Adrenal gland (tissue), 19 donors: ENCODE measurements at places on chromosomes 5 and 9.
A peak's percentile ranks its signal among the peaks of the same experiment; 100 is the strongest.

- H3K27me3 ChIP-seq, result no peaks in the 10 kb centered on the region
- H3K4me3 ChIP-seq, result no peak overlapping the region
- H3K36me3 ChIP-seq, result no peaks in the 10 kb centered on the region
These were observed 92.4 kb upstream of the SLC1A1 start for GRCh38 chr9:4397917-4398316.

DNA sequence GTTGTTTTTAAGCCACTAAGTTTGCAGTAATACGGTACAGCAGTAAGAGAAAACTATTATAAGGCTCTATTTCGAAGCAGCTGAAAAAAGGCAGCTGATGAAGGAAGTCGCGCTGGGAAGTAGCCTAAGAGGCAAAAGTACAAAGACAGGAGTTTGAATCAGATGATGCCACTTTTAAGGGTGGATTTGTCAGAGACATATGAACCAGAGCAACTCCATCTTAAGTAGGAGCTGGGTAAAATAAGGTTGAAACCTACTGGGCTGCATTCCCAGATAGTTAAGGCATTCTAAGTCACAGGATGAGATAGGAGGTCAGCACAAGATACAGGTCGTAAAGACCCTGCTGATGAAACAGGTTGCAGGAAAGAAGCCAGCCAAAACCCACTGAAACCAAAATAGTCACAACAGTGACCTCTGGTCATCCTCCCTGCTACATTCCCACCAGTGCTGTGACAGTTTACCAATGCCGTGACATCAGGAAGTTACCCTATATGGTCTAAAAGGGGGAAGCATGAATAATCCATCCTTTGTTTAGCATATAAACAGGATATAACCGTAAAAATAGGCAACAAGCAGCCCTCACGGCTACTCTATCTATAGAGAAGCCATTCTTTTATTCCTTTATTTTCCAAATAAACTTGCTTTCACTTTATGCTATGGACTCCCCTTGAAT is 91.8 kb upstream of the PRSS3 start:
- H3K4me1 ChIP-seq, result no peaks in the 10 kb centered on the region
- H3K4me3 ChIP-seq, result no peak overlapping the region
- H3K27me3 ChIP-seq, result no peaks in the 10 kb centered on the region
- no peak overlapping the region for H3K27ac ChIP-seq
- no peaks in the 10 kb centered on the region for H3K36me3 ChIP-seq

DNA sequence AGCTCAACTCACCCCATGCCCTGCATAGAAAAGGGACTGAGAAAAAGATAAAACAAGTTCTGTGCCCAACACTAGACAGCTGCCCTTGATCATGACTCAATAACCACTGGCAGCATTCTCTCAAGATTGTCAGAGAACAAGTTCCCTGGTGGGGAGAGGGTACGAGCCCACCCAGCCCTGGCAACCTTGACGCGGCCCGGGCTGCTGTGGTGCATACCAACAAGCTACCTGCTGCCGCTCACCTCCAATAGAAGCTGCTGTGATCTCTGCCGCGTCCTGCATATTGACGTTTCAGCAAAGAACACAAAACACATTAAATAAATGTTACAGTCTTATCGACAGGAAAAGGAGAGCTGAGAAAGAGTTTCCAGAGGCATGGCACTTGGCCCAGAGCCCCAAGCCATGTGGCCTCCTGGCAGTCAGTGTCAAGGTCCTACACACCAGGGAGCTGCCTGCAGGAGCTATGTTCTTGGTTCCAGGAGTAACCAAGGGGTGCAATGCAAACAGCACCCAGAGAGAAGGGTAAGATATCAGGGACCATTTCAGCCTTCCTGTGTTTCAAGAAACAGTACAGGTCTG is 28.3 kb downstream of the WHRN start:
- peak; percentile 87 for DNase-seq
- H3K4me1 ChIP-seq, result peaks cover 83% of the 10 kb centered on the region

DNA sequence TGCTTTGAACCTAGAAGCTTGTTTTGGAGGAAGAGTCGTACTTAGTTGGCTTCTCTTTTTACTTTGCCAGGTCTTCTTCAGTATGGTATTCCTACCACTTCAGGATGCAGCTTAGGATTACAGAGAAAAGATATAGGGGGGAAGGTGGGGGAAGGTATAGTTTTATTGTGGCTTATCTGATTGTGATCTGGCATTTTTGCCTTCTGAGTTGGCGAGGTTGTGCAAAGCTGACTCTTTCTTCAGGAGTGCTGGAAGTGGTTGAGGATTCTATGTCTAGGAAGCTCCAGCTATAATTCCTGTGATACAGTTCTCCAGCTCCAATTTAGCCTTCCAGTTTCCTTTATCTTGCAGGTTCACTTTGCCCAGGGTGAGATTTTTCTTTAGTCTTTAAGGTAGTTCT is 7.0 kb downstream of the CDC42SE2 start:
- H3K4me3 ChIP-seq, result no peak overlapping the region
- no peak overlapping the region for H3K27ac ChIP-seq
- no peak for DNase-seq
